ENCODE measurements at places on chromosomes 16 and 17.
A peak's percentile ranks its signal among the peaks of the same experiment; 100 is the strongest.

DNA sequence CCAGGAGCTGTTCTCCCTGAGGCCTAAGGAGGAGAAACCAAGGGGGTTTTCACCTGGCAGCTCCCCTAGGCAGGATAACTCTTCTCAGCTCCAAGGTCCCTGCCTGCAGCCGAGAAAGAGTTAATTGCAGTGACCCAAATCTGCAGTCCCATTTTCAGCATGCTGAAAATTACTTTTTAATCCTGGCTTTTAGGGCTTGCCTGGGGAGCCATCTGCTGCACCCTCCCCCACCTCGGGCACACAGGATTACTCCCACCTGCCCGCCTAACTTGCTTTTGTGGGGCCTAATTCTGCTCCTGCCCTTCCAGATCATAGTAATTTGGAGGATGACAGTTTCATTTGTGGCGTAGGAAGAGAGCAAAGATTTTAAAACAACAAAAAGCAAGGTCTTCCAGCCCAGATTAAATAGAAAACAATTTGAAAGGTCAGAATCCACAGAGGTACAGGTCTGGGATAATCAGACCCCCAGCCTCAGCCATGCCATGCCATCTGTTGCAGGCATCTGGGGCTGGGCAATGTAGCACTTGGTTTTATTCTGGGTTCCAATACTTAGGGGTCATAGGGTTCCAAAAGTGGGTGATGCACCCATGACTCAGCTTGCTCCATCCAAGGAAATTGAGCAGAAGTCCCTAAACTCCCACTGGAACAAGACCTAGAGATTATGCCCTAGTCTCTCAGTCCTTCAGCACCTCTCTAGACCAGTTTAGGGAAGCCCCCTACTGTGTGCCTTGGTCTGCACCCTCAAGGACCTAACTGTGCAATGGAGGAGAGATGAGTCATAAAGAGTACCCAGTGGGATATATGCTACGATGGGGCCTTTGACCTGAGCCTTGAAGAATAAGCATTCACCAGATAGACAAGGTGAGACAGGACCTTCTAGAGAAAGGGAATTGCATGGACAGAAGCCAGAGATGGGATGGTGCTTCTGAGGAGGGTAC is 64.5 kb upstream of the NLK start:
- DNase-seq, result no peak

GRCh38 chr16:47493381-47494337 is 32.5 kb downstream of the PHKB start:
- no peak for DNase-seq

- no peak for DNase-seq
Observed at GRCh38 chr17:49431743-49432142, 17.1 kb upstream of the PHB1 start.

DNA sequence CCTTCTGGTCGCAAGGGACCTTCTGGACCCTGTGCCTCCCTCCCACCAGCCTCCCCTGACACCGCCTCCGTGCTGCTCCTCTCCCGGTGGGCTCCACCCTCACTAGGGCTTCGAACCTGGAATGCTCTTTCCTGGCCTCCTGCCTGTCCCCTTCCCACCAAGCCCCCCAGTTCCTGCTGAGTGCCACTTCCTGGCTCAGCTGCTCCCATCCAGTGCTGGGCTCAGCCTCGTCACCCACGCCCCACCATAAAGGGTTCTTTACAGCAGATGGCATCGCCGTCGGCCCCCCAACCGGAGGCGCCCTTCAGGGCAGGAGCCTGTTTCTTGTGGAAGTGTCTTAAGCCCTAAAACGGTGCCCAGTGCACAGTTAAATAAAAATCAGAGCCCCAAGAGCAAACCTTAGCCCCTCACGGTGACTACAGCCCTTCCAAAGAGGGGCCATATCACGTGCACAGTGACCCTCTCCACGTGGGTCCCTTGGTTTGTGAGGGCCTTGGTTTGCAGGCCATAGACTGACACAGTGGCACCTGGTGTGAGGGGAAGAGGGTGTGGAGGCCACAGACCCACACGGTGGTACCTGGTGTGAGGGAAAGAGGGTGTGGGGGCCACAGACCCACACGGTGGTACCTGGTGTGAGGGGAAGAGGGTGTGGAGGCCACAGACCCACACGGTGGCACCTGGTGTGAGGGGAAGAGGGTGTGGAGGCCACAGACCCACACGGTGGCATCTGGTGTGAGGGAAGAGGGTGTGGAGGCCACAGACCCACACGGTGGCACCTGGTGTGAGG is 111.4 kb downstream of the METRNL start:
- DNase-seq, result peak; percentile 27

DNA sequence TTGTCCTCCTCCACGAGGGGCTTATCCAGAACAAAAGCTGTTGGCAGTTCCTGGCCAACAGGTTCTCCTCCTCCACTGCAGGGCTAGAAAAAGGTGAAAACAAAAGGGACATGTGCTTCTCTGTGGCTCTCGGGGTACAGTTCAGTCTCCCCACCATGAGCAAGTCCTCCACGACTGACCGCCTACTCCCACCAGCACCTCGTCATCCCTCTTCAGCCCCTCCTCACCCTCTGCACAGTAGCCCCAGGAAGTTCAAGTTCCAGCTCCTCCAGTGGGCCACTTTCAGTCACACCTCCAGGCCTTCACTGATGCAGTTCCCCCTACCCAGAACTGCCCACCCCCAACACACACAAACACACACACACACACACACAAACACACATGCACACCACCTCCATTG is 19.4 kb downstream of the KRT9 start:
- peak; percentile 65 for DNase-seq

DNA sequence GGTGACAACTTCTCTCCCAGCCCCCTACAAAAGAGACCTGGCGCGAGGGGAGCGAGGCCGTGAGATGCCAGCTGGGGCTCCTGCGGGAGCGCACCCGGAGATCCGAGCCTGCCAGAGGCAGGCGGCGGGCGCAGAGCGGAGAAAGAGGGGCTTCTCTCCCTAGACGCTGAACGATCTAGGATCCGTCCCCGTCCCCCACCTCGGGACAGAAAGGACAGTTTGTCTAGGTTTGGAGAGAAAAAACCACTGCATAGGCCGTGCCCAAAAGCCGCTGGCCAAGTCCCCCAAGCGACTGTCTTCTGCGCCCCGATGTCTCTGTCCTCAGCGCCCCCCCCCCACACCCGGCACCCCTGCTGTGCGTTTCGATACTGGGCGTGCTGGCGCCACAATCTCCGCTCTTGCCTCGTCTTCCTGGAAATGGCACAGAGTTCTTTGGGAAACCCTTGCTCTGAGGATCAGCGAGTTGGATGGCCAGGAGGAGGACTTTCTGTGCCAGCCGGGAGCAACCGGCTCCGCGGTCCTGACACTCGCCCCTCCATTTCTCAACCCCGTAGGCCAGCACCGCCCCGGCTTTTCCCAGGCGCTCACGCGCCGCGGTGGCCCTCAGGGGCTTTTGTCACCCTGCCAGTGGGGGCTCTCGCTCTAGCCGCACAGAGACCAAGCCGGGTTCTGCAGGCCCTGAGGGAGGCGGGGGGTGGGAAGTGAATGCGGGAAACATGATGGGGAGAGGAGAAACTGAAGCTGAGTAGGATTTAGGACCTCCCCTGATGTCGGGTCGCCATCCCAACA is 1.0 kb downstream of the SSTR2 start:
- DNase-seq, result peak; percentile 73

DNA sequence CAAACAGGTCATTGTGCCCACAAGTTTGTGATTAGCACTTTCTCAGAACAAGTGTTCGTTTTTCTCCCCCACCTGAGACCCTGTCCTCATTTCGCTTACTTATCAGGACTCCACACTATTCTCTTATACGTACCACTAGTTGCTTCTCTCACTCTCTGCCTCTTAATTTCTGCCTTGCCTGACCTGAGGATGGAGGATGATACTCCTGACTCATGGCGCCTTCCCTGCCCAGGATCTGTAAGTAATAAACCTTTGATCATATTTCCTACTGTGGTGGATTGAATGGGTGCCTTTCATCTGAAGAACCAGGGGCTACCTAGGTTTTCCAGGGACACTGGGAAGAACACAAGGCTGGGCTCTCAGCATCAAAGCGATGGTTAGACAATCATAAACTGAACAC is 39.8 kb upstream of the BPTF start:
- no peak for DNase-seq

GRCh38 chr16:67179421-67180080 is 4.2 kb downstream of the MATCAP1 start:
- no peak for DNase-seq

- DNase-seq, result peak; percentile 92
Observed at GRCh38 chr17:75315541-75316243, 26.5 kb upstream of the SLC25A19 start.

DNA sequence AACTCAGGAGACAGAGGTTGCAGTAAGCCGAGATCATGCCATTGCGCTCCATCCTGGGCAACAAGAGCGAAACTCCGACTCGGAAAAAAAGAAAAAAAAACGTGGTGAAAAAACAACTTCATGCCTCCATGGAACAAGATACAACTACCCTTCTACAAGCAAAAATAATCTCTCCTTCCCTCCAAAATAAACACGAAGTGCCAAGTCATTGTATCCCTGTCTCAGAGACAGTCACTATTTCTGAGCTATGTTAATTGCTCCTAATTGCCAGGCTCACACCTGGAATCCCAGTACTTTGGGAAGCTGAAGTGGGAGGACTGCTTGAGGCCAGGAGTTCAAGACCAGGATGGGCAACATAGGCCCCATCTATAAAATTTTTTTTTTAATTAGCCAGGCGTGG is 19.0 kb upstream of the SLC16A5 start:
- DNase-seq, result peak; percentile 9

GRCh38 chr16:73299346-73299745 is 251.4 kb upstream of the ZFHX3 start:
- DNase-seq, result no peak

DNA sequence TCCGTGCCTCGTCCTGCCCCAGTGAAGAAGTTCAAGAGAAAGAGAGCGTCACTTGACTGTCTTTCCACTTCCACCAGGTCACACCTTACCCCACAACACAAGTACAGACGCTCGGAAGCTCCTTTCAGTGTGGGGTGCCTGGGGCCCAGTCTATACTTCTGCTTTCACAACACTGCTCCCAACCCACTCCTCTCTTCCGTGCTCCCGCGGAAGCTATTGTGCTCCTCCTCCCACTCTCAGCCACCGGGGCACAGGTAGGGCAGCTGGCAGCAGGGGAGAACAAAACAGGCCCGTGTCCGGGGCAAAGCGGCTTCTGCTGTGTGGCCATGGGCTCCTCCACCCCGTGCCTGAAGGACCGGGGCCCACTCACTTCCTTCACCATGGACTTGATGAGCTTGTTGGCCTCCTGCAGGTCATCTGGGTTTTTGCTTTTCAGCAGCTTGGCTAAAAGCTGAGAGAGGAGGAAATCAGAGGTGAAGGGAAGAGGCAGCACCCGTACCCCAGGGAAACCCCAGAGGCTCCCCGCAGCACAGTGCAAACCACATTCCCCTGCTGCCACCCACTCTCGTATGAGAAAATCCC is 18.9 kb downstream of the GGA3 start:
- peak; percentile 46 for DNase-seq

DNA sequence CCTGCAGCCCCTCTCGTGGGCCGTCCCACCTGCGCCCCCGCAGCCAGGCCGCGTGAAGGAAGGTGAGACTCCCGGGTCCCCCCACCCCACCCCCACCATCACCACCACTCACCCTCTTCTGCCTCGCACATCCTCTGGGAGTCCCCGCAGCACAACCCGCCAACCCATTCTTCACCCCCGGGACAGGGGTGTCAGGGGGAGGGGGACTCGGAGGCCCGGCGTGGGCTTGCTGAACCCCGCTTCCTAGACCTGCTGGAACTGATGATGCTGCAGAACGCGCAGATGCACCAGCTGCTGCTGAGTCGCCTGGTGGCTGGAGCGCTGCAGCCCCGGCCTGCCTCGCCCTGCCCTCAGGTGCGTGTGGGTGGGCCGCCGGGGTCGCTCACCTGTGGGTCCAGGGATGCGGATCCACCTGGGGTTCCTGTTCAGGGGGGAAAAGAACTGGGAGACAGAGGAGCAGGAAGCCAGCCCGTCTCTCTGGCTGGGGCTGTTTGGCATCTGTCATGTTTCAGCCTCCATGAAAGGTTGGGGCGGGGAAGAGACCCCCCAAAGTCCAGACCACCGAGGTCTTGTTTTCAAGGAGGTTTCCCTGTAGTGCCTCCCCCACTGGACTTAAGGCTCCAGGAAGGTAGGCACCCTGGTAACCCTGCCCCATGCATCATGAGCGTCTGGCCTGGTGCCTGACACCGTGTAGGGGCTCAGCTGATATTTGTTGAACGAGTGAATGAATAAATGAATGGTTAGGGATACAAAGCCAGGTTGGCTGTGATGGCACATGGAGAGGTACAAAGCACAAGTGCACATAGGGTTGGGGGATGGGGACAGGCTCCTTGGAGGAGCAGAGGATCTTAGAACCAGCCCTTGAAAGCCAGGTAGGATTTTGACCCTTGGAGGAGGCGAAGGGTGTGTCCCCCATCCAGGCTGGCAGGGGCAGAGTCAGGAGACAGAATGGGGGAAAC is 849 bp downstream of the PRR29 start:
- peak; percentile 81 for DNase-seq

DNA sequence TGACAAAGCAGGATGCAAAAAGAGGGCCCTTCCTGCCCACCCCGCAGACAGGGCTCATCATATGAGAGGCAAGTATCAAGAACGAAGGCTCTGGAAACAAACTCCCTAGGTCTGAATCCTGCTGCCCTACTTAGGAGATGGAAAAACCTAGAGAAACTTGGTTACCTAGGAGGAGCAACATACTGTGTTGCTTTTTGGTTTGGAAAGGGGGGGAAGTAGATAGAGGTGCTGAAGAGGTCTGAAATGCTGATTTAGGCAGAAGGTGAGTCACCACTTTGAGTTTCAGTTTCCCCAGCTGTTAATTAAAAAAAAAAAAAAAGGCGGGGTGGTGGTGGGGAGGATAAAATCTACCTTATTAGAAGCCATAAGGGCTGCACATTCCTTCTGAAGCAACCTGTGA is 1.5 kb downstream of the N4BP1 start:
- peak; percentile 71 for DNase-seq

DNA sequence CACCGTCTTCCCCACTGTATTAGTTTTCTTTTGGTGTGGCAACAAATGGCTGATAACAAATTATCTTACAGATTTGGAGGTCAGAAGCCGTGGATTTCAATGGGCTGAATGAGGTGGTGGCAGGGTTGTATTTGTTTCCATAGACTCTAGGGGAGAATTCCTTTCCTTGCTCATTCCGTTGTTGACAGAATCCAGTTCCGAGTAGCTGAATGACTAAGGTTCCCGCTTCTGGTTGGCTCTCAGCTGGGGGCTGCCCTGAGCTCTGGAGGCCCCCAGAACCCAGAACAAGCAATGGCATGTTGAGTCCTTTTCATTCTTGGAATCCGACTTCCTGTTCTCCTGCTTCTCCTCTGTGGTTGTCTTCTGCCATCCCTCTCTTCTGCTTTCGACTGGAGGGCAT is 280.4 kb downstream of the SNX29 start:
- peak; percentile 54 for DNase-seq

DNA sequence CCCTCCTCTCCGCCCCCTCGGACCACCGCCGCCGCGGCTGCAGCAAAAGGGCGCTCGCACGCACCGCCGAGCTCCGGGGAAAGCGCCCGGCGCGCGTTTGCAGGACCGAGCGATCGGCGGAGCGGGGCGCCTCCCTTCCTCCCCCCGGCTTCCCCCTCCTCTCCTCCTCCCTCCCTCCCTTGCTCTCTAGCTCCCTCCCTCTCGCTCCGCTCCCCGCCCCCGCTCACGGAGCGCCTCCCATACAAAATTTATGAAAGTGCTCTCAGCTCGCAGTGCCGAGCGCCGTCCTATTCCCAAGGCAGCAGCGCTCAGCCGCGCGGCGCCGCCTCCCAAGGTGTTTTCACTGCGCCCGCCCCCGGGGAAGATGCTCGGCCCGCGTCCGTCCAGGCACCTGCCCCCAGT is at the start of gene RTN4RL1:
Gene RTN4RL1 (minus strand): TSS at position 115 of the 402 bp plus-strand sequence. CDS start 469 bp downstream, outside the sequence.
- DNase-seq, result peak; percentile 96

GRCh38 chr17:40342504-40343218 is 21.9 kb downstream of the GJD3 start:
- peak; percentile 89 for DNase-seq
